ENCODE measurements at places on chromosomes 5 and 9.

GRCh38 chr5:71932131-71932654, 175.1 kb upstream of the MAP1B start:
- DNase-seq = no peak

DNA sequence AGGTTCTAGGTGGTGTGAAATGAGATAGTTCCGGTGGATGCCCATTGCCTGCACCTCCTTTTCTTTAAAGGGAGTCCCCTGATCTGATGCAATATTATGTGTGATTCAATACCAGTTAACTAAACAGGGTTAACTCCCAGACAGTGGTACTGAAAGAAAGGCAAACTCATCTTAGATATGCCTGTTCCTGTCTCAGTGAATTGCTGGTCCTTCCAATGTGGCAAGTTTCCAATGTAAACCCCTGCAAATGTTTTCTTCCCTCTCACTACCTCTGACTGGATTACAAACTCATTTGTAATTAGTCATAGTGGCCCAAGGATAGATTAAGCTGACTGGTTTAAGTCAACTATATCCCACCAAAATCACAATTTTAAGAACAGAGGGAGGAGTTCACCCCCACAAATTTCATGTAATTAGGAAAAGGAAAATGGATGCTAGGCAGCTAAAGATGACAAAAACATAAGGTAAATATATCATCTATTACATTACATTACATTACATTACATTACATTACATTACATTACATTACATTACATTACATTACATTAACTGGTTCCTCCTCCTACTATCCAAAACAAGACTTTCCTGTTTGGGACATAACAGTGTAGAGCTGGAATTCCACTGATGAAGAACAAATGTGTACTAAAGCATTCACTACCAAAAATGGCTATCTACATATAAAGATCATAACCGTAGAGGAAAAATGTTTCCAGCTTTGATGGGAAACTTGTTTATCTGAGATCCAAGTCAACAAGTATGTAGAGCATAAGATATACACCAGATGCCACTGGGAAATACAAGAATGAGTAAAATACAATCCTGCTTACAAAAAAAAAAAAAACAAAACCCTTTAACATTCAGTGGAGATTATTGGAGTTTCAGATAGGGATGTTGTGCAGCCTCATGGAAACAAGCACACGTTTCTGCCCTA, 121.5 kb upstream of the SNX2 start:
- DNase-seq = no peak

DNA sequence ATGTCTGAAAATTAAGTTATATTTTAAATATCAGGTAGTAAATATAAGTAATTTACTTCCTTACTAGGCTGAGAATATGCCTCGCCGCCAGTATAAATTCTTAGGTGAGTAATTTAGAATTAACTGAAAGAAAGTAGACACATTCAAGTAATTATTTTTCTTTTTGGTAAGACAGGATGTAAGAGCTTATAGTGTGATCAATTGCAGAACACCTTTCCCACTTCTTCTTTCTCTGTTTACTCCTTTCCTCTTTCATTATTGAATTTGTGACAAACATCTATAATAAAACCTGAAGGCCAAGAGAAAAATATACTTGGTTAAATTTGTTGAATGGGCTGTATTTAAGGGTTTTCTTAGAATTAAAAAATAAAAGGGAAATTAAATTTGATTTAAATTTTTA, 195.1 kb upstream of the CDKN2B start:
- no peak for DNase-seq

- no peak for DNase-seq
Measured at GRCh38 chr5:93422652-93423280, 158.3 kb downstream of the NR2F1-AS1 start.

GRCh38 chr5:74017786-74018211, 391.8 kb downstream of the ARHGEF28 start:
- no peak for DNase-seq

DNA sequence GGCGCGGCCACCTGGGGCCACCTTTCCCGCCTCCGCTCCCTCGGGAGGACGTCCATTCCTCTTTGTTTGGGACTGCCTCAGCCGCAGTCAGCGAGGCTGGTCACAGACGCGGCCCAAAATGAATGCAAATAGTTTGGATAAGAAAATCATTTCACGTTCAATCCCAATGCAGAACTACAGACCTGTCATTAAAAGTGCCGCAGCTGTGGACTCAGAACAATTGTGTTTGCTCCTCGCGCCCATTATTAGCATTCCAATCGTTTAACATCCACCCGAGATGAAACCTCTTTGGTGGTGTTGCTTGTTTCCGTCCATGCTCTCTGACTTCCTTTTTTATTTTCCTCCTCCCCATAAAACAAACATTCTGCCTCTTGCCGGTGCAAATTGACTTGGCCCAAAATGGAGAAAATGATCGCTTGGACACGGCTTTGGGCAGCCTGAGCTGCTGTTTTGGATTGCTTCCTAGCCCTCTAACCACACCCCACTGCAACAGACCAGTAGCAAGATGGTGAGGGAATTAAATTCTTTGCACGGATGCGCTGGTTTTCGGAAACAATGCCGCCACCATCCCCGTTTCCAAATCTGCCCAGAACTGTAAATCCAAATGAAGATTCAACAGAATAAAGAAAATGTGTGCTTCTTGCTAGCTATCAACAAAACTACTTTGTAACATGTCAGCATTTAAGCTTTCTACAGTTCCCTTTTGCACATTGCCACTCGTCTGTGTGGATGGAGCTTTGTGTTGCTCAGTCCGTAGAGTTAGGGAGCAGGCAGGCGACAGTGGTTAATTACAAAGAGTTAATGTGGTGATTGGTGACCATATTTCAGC, 784 bp downstream of the NLN start:
- DNase-seq = no peak

DNA sequence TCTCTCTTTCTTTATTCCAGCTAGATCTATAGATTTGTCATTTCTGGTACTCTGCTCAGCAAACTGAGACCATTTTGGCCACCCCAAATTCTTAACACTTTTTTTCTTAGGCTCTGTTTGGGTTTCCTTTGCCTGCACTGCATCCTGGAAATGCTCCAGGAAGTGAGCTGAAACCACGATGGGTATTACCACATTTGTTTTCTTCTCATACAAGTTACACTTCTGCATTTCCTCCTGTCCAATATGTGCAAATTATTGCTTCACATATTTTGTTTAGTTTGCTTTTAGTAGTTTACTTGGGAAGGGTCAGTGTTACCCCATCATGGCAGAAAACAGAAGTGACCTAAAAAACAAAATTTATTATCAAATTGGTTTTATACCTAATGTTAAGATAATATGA, 498.6 kb upstream of the GRIN3A start:
- no peak for DNase-seq

GRCh38 chr9:128911529-128912035, 9.2 kb upstream of the PHYHD1 start:
- no peak for DNase-seq

DNA sequence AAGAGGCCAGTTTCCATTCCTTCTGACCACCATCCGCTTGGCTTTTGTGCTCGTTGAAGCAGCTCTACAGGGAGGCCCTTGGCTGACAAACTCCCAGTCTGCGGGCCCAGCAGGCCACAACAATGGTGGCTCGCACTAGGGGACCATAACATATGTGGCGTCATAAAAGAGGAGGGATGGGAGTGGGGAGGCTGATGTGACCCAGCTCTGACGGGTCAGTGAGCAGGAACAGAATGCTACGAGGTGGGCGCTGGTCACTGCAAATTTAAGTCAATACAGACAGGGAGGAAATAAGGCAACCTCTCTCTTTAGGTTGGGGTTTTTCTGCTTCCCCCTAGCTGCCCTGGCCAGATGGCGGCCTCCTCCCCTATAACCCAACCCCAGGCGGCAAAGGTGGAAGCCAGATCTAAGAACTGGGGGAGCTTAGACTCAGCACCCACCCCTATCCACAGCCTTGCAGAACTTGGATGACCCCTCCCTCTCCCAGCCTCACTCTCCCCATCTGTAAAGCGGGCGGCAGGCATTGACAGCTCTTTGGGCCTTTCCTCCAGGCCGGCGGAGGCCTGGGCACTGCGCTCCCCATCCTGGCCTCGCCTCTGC, 778 bp downstream of the FRRS1L start:
- no peak for DNase-seq

DNA sequence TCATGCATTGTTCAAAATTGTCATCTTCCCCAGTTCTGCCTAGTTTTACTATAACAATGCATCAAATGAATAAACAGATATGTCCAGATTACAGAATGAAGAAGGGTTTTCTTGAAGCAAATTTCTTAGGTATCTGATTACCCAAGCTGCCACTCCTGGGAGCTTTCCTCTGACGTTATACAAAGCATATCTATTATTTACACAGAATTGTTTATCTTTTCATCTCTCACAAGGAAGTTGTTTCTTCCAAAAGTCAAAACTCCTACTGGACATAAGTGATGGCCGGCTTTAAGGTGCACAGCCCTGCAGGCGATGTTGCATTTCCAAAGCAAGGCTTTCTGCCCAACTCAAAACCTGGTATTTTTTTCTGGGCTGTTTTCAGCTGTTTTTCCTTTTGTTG, 73.4 kb upstream of the ANKH start:
- DNase-seq = no peak
